ENCODE measurements at places on chromosomes 6 and 20. TPM values are rescaled to one million over a fixed set of nuclear protein-coding genes. Genes with fewer than 3 reads are reported as not detected.

DNA sequence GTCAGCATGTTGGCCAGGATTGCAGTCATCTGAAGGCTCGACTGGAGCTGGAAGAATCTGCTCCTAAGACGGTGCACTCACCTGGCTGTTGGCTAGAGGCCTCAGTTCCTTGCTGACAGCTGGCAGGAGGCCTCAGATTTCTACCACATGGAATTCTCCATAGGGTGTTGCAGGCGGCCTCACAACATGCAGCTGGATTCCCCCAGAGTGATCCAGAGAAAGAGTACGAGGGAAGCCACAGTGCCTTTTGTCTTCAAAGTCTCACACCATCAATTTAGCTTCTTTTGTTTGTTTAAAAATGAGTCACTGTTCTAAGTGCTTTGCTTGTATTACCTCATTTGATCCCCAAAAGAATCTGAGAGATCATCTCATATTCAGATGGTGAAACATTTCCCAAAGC is 65.5 kb upstream of the FYN start:
- DNase-seq, result peak; percentile 77

GRCh38 chr20:50260479-50261221 is 70.0 kb downstream of the CEBPB start:
- DNase-seq, result peak; percentile 86

- no peak for DNase-seq
Measured at GRCh38 chr6:130229645-130230044, 6.9 kb upstream of the SAMD3 start.

- no peak for DNase-seq
Measured at GRCh38 chr6:16173167-16173940, 44.5 kb downstream of the MYLIP start.

GRCh38 chr6:42378125-42378524 is 73.6 kb downstream of the TRERF1 start:
- no peak for DNase-seq

- DNase-seq, result peak; percentile 80
Measured at GRCh38 chr6:49479308-49479970, 16.3 kb downstream of the CENPQ start.

DNA sequence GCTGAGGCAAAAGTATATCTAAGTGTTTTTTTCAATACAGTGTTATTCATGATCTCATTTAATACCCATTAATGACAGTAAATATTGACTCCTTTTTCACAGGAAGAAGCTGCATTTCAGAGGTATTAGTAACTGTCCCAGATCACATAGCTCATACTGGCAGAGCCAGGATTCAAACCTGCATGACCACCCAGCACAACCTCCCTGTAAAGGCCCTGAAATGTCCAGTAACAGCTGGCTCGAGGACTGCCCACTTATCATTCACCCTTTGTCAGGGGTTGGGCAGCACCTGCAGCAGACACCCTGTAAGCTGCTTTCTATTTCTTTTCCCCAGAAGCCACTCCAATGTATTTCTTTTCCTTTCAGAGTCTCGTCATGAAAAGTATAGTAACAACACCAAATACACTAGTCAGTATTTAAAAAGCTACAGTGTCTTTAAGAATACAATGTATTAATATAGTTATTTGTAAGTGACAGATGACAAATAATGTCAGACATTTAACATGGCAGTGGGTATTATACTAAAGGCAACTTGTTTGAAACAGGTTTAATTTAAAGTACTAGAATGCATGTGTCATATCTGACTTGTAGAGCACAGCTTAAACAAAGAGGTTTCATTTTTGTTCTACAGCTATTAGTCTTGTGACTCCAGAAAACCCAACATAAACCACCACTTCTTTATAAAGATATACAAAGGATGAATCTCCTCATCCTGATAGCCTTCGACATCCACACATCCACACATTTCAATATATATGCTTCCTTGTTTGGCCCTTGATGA is 841.6 kb upstream of the GJE1 start:
- no peak for DNase-seq

- DNase-seq, result no peak
Measured at GRCh38 chr6:85236636-85237035, 213.2 kb upstream of the NT5E start.

DNA sequence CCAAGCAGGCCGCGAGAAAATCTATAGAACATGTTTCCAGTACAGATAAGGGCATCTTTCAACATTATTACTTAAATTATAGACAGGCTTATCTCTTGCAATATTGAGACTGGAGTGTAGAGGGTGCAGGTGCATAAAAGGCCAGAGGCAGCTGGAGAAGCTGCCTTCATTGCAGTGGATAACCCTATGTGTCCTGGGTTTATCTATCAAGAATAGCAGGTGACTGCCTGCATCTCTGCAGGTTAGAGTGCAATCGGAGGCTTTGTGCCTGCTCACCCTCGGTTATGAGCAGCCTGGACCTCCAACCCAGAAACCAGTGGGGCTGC is 28.7 kb upstream of the ECI2 start:
- peak; percentile 21 for DNase-seq

GRCh38 chr6:160950507-160950906 is 41.1 kb upstream of the MAP3K4 start:
- DNase-seq, result peak; percentile 58

DNA sequence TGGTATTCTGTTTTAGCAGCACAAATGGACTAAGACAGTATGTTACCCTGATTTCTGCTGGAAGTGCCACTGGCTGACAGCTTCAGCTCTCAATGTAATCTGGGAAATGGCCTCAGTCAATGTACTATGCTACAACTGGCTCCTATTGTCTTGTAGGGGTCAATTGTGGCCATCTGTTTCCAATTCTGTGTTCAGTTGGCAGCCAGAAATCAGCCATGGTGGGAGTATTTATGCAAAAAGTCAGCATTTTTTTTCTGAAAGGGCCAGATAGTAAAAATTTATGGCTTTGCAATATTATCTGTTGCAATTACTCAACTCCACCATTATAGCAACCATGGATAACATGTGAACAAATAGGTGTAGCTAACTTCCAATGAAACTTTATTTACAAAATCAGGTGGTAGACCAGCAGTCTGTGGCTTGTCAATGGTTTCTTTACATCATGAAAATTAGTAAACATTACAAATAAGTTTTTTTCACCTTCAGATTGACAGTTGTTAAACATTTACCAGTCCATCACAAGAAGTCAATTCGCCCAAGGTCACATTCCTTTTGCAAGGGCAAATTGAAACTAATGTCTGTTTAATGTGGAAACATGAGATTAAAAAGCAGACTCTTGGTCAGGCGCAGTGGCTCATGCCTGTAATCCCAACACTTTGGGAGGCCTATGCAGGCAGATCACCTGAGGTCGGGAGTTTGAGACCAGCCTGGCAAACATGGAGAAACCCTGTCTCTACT is 58.3 kb upstream of the TSHZ2 start:
- DNase-seq, result no peak

GRCh38 chr6:64081453-64081852 is 445.9 kb downstream of the PHF3 start:
- DNase-seq, result no peak

DNA sequence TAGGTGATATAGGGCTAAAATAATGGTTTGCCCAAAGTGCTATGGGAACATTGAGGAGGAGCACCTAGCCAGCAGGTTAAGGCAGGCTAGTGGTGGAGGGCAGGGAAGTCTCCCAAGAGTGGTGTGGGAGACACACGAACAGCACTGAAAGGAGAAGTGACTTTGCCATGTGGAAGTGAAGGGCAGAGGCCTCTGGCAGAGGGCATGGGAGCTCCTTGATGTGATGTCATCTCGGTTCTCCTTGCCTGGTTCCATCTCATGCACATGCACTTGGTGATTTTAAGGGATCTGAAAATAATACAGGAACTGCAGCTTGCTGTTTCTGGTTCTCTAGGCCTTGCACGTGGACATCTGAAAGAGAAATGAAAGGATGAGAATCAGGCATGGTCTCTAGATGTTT is 4.7 kb upstream of the MAP3K4 start:
- DNase-seq, result no peak

DNA sequence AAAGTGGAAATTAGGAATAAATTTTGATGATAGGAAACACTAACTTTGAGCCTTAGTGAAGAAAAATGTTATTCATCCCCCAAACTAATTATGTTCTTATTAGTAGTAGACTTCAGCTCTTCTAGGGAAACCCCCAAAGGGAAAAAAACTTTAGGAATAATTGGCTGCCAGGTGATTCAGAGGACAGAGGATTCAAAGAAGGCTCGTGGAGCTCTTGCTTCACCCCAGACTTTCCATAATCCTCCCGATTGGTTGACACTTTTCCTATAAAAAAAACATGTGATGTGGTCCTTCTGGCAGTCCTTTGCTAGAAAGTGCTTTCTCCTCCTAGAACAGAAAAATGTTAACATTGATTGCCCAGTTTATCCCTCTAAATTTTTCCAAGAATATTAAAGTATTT is 5.6 kb upstream of the CCDC170 start:
- DNase-seq, result no peak

- DNase-seq, result no peak
Measured at GRCh38 chr6:147614501-147614900, 106.0 kb downstream of the SAMD5 start.

DNA sequence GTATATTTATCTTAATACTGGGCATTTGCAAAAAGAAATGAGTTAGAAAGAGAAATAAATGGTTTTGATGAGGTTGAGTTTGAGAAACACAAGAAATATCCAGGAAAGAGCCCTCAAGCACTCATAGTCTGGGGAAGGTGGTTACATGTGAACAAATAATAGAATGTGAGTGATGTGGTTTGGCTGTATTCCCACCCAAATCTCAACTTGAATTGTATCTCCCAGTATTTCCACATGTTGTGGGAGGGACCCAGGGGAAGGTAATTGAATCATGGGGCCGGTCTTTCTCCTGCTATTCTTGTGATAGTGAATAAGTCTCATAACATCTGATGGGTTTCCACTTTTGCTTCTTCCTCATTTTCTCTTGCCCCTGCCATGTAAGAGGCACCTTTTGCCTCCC is 334.1 kb downstream of the COL12A1 start:
- DNase-seq, result peak; percentile 91

GRCh38 chr20:3710703-3711483 is 1.5 kb downstream of the SIGLEC1 start:
- peak; percentile 54 for DNase-seq

DNA sequence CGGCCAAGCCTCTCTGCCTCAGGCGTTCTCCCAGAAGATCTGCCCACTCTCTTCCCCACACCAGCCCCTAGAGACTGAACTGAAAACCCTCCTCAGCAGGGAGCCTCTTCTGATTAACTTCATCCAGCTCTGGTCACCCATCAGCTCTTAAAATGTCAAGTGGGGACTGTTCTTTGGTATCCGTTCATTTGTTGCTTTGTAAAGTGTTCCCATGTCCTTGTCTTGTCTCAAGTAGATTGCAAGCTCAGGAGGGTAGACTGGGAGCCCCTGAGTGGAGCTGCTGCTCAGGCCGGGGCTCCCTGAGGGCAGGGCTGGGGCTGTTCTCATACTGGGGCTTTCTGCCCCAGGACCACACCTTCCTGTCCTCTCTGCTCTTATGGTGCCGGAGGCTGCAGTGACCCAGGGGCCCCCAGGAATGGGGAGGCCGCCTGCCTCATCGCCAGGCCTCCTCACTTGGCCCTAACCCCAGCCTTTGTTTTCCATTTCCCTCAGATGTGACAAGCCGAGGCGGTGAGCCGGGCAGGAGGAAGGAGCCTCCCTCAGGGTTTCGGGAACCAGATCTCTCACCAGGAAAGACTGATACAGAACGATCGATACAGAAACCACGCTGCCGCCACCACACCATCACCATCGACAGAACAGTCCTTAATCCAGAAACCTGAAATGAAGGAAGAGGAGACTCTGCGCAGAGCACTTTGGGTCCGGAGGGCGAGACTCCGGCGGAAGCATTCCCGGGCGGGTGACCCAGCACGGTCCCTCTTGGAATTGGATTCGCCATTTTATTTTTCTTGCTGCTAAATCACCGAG is 14.2 kb downstream of the VEGFA start:
- no peak for DNase-seq

DNA sequence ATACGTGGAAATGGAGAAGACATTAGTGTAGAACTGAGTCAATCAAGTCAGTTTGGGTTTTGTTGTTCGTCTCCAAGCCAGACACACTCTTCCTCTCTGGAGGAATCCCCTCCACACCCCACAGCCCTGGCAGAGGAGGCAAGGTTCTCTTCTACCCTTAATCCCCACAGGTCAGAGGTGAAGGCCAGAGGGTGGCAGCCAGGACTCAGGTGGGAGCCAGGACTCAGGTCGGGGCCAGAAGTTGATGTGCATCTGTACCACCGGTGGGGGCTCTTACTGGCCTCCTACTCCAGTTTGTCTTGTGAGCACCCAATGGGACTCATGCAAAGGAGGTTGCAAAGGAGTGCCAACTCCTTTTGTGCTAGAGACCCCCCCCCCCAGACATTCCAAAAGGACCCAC is 126.4 kb downstream of the TBXT start:
- no peak for DNase-seq

DNA sequence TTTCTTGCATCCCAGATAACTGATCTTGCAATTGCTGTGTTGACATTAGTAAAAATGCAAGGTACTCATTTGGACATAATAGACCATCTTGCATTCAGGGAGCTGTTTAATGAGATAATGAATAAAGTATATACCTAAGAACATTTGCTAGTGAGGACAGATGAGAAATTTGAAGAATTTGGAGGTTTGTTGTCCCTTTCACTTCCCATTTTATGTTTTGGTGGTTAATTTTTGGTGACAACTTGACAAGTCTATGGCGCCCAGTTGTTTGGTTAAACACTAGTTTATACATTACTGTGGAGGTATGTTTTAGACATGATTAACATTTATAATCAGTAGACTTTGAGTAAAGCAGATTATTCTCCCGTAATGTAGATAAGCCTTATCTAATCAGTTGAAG is 300.2 kb upstream of the SYNCRIP start:
- no peak for DNase-seq

- peak; percentile 30 for DNase-seq
Measured at GRCh38 chr6:141199074-141199473, 933.7 kb upstream of the GJE1 start.

GRCh38 chr20:34179637-34180360 is 61.4 kb upstream of the ASIP start:
- DNase-seq, result peak; percentile 9

- no peak for DNase-seq
Measured at GRCh38 chr20:8190043-8190880, 58.2 kb downstream of the PLCB1 start.

COL20A1 gene
- not detected for total RNA-seq

BHLHE23 gene
- not detected for total RNA-seq

SLC18B1 gene
- total RNA-seq, result 19.4 TPM

SOX18 gene
- not detected for total RNA-seq

DDO gene
- 16.5 TPM for total RNA-seq

MYBL2 gene
- 51.2 TPM for total RNA-seq

IPCEF1 gene
- total RNA-seq, result 1.6 TPM

BPIFB4 gene
- not detected for total RNA-seq

MYMX gene
- total RNA-seq, result not detected

ZNF184 gene
- 15.9 TPM for total RNA-seq

MTRF1L gene
- total RNA-seq, result 20.4 TPM

RHAG gene
- not detected for total RNA-seq

OR2H1 gene
- total RNA-seq, result not detected
